GM13976 (cell line): ENCODE measurements at places on chromosomes 16 and 17.
A peak's percentile ranks its signal among the peaks of the same experiment; 100 is the strongest.

GRCh38 chr17:80468781-80469493 lies 7.5 kb downstream of the NPTX1 start:
- no peak for DNase-seq

DNA sequence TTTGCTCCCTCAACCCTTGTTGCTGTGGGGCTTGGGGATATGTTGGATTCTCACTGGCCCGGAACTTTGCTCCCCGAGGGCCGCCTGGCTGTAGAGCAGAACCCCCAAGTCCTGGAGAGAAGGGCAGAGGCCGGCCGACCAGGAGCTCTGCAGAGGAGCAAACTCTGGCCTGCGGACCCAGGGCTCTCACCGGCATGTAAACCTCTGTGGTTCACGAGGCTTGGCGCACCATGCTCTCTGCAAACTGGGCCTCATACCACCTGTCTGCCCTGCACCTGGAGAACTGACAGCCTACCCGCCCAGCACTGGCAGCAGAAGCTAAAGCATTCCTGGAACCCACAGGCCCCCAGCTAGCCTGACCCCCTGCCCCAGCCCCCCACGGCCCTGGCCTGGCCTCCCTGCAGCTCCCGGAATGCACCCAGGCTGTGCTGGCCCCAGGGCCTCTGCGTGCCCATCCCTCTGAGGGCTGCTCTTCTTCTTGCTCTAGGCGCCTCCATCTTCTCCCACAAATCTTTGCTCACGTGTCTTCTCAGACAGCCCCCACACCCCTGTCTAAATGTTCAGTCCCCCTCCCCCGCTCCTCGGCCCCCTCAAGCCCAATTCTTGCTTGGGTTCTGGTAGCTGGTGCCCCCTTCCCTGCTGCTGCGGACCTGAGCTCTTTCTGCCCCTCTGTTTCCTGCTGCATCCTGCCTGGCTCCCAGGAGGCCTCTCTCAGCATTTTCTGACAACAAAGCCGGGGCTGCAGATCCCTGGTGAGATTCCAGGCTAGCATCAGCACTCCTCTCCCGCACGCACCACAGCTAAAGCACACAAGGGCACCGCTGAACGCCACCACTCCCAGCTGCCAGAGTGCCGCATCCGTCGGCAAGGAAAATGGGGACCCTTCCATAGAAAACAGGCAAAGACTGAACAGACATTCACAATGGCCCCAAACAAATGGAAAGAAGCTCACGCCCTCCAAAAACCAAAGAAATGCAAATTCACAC lies 23.3 kb downstream of the ACTG1 start:
- DNase-seq: no peak

DNA sequence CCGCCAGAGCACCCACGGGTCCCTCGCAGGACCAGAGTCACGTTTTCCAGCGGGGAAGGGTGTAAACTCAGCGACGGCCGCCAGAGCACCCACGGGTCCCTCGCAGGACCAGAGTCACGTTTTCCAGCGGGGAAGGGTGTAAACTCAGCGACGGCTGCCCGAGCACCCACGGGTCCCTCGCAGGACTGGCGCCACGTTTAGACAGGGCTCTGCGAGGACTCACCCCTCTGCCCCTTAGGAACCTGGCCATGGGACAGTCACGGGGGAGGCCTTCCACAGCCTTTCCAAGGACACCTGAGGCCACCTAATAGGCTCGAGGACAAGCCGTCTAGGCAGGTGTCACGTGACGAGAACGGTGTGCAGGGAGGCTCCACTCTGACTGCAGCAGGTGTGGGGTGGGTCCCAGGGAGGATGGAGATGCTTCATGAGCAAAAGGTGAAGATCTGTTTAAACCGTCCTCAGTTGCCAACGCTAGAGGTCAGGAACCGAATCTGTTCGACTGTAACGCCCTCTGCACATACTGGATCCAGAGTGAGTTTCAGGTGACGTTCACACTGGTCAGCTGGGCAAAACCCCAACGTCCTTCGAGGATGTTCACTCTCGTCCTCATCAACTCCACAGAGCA lies 48.0 kb upstream of the METRNL start:
- DNase-seq: no peak

DNA sequence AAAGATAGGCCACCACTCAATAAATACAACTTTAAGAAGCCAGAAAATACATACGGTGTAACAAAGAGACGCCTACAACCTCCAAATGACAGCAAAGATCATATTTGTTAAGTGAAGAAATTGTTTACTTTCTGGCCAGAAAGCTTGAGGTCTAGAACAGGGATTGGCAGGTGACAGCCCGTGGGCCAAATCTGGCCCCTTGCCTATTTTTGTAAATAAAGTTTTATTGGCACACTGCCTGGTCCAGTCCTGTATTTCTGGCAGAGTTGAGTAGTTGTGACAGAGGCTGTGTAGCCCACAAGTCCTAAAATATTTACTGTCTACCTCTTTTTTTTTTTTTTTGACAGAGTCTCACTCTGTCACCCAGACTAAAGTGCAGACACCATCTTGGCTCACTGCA lies 3.4 kb upstream of the CLEC19A start:
- no peak for DNase-seq

DNA sequence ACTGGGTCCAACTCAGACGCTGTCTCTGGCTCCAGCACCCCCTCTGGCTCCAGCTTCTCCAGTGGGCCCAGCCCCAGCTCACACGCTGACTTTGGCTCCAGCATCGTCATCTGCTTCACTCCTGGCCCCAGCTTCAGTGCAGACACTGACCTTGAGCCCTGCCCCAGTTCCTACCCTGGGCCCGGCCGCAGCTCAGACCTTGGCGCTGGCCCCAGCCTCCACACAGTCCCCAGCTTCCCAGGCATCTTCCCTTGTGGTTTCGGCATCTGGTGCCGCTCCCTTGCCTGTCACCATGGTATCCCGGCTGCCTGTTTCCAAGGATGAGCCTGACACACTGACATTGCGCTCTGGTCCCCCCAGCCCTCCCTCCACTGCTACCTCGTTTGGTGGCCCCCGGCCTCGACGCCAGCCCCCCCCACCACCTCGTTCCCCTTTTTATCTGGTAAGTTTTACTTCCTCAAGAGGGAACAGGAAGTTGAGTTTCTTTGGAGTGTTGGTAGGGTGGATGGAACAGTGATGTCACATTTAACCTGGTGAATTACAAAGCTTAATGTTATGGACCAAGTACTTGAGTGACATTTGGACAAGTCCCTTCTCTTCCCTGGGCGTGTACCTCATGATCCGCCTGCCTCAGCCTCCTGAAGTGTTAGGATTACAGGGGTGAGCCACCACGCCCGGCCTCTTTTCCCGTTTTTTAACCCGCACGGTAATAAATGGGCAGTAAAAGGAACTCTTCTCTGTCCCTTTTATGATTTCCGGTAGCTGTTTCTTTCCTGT lies 23.4 kb upstream of the PHKG2 start:
- no peak for DNase-seq

GRCh38 chr16:79082970-79083369 lies 517.6 kb downstream of the MAF start:
- DNase-seq: no peak

DNA sequence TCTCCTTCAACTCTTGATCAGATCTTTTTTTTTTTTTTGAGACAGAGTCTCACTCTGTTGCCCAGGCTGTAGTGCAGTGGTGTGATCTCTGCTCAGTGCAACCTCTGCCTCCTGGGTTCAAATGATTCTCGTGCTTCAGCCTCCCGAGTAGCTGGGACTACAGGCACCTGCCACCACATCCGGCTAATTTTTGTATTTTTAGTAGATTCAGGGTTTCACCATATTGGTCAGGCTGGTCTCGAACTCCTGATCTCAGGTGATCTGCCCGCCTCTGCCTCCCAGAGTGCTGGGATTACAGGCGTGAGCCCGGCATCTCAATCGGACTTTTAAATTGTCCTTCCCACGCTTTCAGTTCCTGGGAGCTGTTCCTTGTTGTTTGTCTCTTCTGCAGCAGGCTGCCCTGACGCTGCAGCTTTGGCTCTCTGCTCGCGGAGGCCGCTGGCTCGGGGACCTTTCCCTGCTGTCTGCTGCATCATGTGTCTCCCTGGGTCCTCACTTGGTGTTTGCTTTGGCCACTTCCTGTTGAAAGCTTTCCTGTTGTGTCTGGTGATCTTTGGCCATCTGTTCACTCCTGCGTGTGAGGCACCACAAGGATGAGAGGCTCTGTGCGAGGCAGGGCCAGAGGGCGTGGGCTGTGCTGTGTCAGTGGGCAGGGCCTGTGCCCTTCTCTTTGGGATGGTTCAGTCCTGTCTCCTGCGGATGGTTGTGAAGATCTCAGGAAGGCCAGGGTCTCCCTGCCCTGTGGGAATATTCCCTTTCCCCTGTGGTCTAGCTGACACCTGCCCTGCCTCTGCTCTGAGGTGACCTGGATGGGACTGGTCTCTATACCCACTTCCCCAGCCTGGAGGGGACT lies 18.4 kb upstream of the CAPN15 start:
- no peak for DNase-seq

- no peak for DNase-seq
These were observed 187.2 kb downstream of the CDK5R1 start for GRCh38 chr17:32673964-32674363.

- DNase-seq: no peak
These were observed 30.0 kb downstream of the EEF2K start for GRCh38 chr16:22235839-22236745.

DNA sequence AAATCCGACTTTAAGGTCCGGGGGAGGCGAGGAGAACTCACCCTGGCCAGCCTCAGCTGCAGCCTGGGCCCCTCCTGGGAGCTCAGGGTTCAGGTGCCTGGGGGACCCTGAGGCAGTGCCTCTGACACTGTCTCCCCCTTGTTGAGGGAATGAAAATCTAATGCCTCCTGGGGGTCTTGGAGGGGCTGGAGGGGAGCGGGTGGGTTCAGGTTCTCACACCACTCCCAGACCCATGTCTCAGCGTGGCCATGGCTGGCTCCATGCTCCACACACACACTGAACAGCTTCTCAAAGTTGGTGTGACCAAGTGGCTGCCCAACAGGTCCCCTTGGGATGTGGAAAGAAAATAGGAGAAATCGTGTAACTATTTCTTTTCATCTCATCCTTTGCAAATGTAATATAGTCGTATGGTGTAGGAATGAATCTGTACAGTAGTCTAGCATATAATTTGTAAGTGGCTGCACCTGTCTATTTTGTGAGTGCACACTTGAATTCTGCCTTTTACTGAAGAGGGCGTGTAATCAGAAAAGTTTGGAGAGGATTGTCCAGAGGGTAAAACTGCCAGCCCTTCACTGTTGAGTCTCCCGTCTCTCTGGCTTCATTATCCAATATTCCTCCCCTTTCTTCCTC lies 788 bp upstream of the PRCD start:
- DNase-seq: no peak

DNA sequence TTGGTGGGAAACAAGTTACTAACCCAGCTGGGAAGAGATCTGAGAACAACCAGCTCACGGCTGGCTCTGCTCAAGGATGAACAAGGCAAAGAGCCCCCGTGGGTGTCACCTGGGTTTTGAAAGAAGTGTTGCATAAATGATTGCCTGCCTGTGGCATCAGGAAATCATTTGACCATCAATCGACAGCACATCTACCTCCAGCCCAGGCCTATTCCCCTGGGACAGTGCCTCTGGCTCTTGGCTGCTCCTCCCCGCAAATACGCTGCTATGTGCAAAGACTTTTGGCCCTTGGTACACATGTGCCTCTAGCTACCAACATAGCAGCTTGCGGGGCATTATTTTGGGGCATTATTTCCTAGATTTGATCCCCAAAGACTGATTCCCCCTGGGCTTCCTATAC lies 39.4 kb upstream of the SMPD3 start:
- no peak for DNase-seq

DNA sequence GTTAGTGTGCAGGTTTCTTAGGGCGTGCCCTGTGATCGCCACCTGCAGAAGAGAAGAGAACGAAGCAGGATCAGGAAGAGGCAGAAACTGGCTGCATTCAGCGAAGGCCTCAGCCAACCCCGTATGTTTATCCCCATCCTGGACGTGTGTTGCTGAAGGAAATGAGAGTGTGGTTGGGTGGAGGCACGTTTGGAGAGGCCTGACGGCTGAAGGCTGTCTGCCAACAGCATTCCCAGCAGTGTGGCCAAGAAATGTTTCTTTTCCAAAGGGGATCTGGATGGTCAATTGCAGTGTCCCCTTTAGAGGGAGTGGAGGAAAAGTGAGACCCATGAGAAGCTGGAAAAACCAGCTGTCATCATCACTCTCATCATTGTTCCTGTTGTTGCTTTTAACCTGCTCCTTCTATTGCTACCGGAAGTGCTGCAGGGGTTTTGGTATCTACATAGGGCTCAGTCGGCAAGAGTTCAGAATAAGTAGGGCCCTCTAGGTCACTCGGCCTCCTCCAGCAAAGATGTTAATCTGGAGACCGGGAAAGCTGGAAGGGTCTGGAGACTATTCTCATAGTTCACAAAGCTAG lies 46.5 kb upstream of the SLC47A1 start:
- no peak for DNase-seq

DNA sequence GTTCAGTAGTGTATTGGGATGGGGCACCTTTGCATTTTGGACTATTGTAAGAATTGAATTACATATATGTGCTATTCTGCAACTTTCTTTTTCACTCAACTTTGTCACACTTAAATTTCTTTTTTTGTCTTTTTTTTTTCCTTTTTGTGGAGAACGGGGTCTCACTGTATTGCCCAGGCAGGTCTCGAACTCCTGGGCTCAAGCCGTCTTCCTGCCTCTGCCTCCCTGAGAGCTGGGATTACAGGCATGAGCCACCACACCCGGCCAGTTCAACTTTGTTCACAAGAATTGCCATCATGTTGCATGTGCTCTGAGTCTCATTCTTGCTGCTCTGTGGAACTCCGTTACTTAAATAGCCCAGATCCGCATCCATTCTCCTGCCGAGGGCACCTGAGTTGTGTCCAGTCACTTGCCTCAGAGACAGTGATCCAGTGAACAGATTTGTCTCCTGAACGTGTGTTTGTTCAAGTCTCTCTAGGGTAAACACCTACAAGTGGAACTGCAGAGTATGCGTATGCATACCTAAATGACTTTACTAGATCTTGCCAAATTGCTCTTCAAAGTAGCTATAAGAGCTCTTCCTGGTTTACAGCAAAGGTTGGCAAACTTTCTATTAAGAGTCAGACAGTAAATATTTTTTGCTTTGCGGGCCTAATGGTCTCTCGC lies 3.4 kb upstream of the SLC38A10 start:
- DNase-seq: no peak

DNA sequence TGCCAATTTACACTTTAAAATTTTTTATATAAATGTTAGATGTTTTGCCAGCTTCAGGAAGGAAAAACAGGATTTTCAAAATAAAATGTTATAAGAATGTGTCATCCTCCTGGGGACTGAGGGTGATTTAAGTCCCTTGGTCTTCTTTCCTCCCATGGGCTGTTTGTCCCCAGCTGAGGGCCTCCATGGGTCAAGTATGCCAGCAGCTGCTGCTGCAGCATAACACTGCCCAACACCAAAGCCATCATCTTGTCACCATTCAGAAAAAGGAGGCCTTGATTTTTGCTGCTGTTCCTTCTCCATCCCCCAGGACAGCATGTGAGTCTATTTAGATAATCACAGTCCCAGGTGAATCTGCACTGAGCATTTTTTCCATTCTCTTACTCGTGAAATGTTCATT lies 188.5 kb downstream of the LGALS9B start:
- no peak for DNase-seq

DNA sequence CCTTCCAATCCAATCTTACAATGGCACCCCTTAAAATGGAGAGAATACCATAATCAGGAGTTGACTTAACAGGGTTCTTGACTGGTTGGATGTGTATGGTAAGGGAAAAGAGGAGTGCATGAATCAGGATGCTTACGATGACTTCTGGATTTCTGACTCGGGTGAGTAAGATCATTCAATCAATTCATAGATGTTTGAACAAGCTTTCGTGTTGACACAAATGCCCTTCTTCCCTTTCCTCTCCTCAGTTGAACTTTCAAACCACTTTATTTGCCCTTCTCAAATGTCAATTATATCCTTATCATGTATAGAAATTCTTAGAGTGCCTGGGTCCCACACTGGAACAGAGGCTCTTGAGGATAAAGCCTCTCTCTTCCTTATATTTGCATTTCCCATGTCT lies 25.9 kb downstream of the ABCC12 start:
- DNase-seq: no peak

- peak; percentile 49 for DNase-seq
These were observed 59.8 kb upstream of the FBXO47 start for GRCh38 chr17:39026980-39027451.
